ENCODE measurements at places on chromosomes 11 and 22.

DNA sequence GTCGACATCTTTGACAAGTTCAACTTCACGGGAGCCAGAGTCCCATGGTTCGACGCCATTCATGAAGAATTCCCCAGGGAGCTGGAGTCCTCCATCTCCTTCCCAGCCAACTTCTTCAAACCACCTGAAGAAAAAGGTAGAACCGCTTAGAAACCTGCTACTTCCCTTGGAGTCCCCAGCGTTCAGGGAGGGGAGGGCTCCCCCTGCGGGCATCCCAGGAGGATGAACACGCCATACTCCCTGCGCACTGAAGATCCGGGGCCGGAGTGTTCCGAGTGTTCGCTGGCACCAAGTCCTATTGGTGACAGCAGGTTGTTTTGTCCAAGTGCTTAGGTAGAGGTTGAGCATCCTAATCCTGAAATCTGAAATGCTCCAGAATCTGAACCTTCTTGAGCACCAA, 51.7 kb upstream of the PRODH start:
- DNase-seq = no peak

GRCh38 chr22:37983860-37984791, at the start of gene SOX10:
SOX10 (minus strand) TSS chr22:37984555; CDS start chr22:37983784, 771 bp downstream.
- DNase-seq = no peak

- DNase-seq = no peak
These were observed 28.5 kb downstream of the P4HA3 start for GRCh38 chr11:74282914-74283371.

DNA sequence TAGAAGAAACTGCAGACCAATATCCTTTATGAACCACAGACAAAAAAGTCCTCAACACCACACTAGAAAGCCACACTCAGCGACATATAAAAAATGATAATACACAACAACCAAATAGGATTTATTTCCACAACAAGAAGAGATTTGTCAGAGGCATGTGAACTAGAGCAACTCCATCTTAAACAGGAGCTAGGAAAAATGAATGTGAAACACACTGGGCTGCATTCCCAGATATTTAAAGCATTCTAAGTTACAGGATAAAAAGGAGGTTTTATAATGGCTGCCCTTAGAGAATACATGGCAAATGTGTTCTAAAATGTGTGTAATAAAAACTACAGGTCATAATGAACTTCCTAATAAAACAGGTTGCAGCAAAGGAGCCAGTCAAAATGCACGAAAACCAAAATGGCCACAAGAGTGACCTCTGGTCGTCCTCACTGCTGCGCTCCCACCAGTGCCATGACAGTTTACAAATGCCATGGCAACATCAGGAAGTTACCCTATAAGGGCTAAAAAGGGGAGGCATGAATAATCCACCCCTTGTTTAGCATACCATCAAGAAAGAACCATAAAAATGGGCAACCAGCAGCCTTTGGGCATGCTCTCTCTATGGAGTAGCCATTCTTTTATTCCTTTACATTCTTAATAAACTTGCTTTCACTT, 21.8 kb downstream of the XKR3 start:
- DNase-seq = no peak

- DNase-seq = no peak
These were observed 6.6 kb upstream of the ZFTA start for GRCh38 chr11:63775191-63775590.

GRCh38 chr11:17498475-17498874, 21.8 kb upstream of the ABCC8 start:
- no peak for DNase-seq

DNA sequence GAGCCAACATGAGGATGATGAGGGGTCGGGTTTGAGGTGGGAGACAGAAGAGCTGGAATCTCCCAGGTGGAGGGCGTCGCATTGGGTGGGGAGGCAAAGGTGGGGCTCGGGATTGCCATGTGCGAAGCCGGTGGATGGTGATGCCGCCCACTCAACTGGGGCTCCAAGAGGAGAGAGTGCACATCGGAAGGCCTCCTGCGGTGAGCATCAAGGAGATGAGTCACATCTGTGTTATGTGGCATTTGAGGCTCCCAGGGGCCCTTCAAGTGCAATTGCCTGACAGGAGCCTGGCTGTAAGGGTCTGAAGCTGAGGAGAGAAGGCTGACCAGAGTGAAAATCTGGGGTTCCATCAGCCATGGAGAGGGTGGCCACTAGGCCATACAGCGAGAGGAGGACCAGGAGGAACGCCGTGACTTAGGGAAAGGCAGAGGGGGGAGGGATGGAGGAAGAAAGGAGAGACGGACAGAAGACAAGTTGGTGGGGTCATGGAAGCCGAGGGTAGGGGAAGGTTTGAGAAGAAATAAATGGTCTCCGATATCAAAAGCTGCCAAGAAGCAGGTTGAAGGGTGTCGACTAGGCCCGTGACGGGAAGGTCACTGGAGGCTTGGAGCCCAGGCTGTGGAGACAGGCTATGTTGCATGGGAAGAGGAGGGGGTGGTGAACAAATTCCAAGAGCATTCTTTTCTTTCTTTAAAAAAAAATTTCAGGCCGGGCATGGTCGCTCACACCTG, 21.3 kb downstream of the RASD2 start:
- no peak for DNase-seq

GRCh38 chr11:119864836-119865235, 135.8 kb upstream of the NECTIN1 start:
- no peak for DNase-seq

GRCh38 chr11:111236383-111236782, 9.1 kb upstream of the POU2AF2 start:
- no peak for DNase-seq

DNA sequence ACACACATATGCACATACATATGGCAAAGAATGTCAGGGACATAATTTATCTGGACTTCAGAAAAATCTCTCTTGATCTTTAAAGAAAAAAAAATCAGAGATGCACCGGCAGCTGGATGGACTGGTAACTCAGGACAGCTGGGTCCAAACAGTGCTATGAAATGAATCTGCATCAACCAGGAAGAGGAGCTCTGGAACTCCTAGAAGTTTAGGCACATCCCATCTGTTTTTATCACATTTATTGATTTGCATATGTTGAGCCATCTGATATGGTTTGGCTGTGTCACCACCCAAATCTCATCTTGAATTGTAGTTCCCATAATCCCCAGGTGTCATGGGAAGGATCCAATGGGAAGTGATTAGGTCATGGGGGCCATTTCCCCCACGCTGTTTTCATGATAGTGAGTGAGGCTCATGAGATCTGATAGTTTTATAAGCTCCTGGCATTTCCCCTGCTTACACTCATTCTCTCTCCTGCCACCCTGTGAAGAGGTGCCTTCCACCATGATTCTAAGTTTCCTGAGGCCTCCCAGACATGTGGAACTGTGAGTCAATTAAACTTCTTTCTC, 87.7 kb upstream of the AKIP1 start:
- DNase-seq = no peak

DNA sequence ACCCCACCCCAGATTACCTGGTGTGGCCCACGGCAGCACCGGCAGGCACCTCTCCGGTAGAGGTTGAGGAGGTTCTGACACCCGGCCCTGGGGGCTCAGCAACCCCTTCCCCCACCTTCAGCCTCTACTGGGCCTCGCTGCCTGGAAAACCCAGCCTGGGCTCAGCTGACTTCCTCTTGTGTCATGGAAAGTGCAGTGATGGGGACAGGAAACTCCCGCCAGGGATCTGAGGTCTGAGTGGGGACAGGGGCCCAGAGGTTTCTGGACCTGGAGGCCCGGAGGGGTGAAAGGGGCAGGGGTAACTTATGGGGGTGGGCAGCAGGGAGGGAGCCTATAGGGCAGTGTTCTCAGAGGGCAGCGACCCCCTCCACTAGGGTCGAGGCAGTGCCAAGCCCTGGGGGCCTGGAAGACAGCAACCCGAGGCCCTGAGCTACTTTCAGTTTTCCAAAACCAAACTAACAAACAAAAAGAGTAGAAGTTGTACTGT, 10.0 kb upstream of the CD5 start:
- peak; percentile 54 for DNase-seq

- no peak for DNase-seq
These were observed 33.6 kb upstream of the TECTA start for GRCh38 chr11:121067453-121067852.

DNA sequence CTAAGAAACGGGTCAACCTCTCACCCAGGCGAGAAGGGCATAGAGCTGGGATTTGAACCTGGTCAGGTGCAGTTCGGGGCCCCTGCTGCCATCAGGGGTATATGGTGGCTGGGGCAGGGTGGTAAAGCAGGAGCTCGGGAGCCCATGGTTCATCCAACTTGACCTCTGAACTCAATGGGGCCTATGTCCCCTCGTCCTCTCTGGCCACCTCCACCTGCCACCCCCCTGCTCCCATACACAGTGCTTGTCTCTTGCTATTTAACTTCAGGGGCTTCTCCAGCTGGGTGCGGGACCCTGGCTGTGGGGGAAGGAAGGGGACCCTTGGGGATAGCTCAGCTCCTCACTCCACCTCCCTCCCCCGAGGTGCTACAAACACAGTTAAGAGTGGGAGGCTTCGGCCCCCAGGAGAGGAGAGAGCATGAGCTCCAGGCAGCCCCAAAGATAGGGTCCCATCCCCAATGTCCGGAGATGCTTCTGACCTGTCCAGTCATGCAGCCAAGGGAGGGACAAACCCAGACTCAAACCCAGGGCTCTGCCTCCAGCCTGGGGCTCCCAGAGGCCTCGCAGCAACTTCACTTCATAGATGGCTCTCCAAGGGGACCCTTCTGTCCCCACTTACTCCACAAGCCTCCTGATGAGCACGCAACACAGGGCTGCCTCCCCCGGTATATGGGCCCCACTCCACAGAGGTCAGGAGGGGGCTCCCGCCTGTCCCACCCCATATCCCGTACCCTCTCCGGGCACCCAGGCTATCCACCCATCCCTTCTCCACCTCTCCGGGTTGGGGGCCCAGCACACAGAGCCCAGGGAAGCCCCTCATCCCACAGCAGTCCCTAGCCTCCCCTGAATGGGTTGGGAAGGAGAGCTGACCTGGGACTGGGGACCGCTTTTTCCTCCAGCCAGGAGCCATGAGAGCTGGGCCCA, 712 bp downstream of the IL2RB start:
- DNase-seq = no peak

DNA sequence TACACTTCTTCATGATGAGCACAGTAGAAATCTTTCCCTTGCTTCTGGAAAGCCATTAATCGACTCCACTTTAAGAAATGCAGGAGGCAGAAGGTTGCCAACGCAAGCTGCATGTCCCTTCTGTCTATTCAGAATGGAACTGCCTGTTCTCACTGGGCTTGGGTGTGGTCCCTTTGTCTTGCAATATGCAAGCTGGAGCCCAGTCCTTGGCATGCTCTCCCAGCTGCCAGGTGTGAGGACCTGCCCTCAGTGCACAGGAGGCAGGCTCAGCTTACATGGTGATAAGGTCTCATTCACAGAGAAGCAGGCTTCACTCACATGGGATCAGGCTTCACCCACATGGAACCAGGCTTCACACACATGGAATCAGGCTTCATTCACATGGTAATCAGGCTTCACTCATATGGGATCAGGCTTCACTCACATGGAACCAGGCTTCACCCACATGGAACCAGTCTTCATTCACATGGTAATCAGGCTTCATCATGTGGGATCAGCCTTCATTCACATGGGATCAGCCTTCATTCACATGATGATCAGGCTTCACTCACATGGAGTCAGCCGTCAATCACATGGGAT, 59.2 kb upstream of the USP47 start:
- DNase-seq = no peak

DNA sequence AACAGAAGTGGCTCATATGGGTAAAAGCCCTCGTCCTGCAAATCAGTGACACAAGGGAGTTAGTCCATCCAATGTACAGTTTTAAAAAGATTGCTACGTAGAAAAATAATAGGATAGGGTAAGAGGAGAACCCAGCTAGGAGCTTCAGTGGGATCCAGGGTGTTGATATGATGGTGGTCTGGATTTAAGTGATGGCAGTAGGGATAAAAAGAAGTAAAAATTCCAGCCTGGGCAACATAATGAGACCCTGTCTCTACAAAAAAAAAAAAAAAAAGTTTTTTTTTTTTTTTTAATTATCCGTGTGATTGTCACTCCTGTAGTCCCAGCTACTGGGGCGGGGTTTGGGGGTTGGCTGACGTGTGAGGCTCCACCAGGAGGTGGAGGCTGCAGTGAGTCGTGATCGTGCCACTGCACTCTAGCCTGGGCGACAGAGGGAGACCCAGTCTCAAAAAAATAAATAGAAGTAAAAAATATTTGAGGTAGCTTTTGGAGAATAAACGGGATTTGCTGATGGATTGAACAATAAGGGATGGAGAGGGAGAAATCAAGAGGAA, 7.0 kb upstream of the L3MBTL2 start:
- DNase-seq = peak; percentile 56

DNA sequence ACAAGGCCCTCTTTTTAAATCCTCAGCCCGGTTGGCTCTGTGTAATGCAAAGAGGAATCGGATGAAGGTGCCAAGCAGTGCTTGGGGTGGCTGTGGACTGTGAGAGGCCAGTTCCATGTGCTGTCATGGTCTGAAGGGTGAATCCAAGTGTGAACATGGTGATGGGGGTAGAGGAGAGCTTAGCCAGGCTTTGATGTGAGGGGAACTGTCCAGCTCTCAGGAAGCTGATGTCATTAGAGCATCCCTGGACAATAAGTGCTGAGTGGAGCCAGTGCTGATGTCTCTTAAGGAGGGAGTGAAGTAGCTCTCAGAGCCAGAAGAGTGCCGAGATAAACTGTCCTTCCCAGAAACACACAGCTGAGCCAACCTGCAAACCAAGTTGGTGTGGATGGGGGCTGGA, 53.6 kb downstream of the NAV2 start:
- no peak for DNase-seq

DNA sequence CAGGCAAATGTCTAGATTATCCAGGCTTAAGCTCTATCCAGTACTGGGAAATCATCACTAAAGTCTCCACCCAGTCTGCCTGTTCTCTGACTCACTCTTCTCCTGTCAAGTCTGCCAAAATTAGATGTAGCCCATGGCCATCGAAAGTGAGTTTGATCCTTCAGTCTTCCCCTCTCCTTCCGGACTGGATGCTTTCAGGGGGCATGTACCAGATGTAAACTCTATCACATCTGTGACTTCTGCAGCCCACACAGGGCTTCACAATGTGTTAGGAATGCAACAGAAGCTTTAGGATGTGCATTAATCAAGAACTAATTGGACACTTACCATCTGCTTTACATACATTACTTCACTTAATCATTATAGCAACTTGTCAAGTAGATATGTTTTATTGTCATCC, 12.3 kb downstream of the ME3 start:
- DNase-seq = no peak

Data from stimulated activated CD4-positive, alpha-beta T cell treated with anti-CD3 and anti-CD28 coated beads, Interleukin-12 subunit alpha, Interleukin-12 subunit beta, amount 100 ng/mL, for 4 hours (primary cell).